ENCODE measurements at places on chromosomes 12 and 14.

DNA sequence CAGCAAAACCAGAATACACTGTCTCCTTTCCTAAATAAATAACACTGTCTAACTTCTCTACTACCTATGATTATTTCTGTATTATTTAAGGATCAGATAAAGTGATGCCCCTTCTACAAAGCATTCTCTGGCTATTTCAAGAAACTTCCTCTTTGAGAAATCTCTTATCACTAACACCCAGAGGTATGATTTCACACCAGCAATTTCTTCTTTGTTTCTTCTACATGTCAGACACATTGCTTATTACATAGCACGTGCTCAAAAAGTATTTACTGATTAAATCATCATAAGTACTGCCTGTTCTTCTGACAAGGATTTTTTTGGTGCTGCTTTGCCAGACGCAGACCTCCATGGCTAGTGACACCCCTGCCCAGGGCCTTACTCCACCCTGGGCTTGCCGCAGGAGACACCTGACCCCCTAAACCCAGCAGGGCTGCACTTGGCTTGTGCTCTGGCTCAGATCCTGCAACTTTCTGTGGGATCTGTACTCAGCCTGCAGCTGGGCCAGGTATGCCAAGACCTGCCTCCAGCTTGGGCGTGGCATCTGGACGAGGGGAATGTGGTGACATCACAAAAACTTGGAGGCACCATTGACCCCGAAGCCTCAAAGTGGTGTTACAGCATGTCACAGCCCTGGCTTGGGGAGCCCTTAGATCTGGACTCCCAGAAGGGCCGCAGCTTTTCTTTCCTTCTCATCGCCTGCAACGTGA lies 15.4 kb upstream of the HIGD1C start:
- DNase-seq, result no peak

- DNase-seq, result no peak
Observed at GRCh38 chr12:79083181-79083580, 218.6 kb downstream of the SYT1 start.

GRCh38 chr14:101817501-101818001 lies 56.0 kb downstream of the PPP2R5C start:
- DNase-seq, result no peak

DNA sequence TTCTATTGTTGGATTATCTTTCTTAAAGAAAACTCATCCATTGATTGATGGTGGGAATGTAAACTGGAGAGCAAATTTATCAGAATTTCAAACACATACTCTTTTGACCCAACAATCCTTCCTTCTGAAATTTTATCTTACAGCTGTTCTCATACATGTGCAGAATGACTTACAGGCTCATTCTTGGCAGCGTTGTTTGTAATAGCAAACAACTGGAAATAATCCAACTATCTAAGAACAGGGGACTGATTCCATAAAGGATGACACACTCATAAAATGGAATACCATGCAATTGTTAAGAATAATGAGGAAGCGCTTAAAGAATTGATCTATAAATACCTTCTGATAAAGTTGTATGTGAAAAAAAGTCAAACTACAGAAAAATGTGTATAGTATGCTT lies 24.0 kb downstream of the RHOJ start:
- no peak for DNase-seq

- DNase-seq, result no peak
Observed at GRCh38 chr14:100901391-100902183, 1.9 kb downstream of the RTL1 start.
